ENCODE measurements at places on chromosomes 7 and 10. TPM values are rescaled to one million over a fixed set of nuclear protein-coding genes. Genes with fewer than 3 reads are reported as not detected.
A peak's percentile ranks its signal among the peaks of the same experiment; 100 is the strongest.

COMTD1 gene
- total RNA-seq, result 18.4 TPM

DNA sequence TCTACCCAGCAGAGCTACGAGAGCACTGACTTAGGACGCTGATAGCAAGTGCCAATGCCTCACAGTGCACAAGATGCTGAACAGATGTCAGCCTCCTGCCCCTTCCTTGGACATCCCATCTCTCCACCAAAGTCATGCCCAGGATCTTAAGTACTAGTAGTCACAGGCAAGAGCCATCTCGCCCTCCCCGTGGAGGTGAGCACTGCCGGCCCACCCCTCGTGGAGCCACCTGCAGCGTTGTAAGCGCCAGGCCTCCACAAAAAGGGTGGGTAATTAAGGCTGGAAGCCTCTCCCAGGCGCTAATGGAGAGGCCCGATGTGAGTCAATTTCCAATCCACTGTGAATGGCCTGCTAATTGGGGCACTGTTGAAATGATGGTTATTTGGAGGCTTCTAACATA lies 156.2 kb downstream of the GRID1 start:
- no peak for DNase-seq
- H3K4me3 ChIP-seq, result no peak overlapping the region
- H3K4me1 ChIP-seq, result no peaks in the 10 kb centered on the region
- H3K27me3 ChIP-seq, result peaks cover 16% of the 10 kb centered on the region

SRI gene
- total RNA-seq, result 128 TPM

GRCh38 chr10:97916586-97916985 lies 66.9 kb downstream of the GOLGA7B start:
- peaks cover 9% of the 10 kb centered on the region for H3K4me1 ChIP-seq
- DNase-seq, result no peak
- no peak overlapping the region for H3K4me3 ChIP-seq
- no peaks in the 10 kb centered on the region for H3K36me3 ChIP-seq
- no peak overlapping the region for H3K27ac ChIP-seq

ZNF117 gene
- total RNA-seq, result 63.3 TPM

DNA sequence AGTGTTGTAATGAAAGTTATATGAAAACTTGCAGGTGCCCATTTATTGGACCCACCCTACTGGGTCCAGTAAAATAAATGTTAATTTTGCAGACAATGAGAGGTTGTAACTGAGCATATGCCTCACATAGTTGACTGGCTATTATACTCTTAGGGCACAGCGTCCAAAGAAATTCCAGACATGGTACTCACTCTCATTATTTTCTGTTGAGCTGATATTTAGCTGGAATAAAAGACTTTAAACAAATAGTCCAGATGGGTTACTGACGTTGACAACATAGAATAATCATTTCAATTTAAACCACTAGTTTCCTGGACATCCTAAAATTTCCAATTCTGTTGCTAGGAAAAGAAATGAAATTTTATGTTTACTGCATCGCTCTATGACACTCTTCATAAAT lies 174.5 kb downstream of the ZNF365 start:
- H3K36me3 ChIP-seq, result no peaks in the 10 kb centered on the region
- no peak for DNase-seq
- H3K27me3 ChIP-seq, result peaks cover 9% of the 10 kb centered on the region
- H3K4me3 ChIP-seq, result no peak overlapping the region
- H3K27ac ChIP-seq, result no peak overlapping the region
- H3K4me1 ChIP-seq, result no peaks in the 10 kb centered on the region

NPFFR1 gene
- total RNA-seq, result not detected

DNA sequence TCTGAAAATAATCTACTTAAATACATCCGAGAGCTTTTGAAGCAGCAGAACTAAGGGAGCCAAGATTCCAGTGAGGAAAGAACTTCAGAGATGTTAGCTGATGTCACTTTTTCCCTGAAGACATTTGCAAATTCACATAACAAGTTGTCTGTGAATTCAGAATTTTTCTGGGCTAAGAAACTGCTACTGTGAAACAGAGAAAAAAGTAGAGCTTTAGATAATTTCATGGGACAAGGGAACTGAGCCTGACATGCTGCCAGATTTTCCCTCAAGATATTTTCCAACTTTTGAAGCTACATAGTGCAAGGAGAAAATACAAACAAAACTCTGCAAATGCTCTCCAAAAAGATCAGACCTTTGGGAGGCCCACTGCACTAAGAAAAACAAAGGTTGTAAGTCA lies 484.2 kb downstream of the ANKRD7 start:
- no peaks in the 10 kb centered on the region for H3K27me3 ChIP-seq
- H3K4me1 ChIP-seq, result no peaks in the 10 kb centered on the region
- DNase-seq, result no peak
- no peak overlapping the region for H3K4me3 ChIP-seq

- no peak overlapping the region for H3K4me3 ChIP-seq
- no peaks in the 10 kb centered on the region for H3K4me1 ChIP-seq
- no peak for DNase-seq
- H3K27me3 ChIP-seq, result peaks cover 48% of the 10 kb centered on the region
Observed at GRCh38 chr10:128916383-128916782, 550.7 kb upstream of the MGMT start.

DNA sequence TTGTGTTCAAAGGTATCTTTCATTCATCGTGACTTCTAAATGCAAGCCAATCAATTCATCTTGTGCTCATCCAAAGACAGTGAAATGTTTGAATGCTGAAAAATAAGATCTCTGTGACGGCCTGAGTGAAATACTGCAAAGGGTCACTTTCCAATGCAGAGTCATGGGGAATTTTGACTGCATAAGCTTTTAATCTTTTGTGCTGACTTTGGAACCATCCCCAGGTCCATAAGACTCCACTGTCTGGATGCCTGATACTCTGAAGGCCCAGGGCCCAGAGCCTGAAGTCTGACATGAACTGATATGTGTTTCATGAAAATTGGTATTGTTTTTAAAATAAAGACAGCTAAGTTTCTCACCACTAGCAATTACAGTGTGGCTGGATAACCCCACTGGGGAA lies 39.0 kb downstream of the PPP1R3C start:
- H3K27ac ChIP-seq, result peak overlapping the region; percentile 92
- H3K4me3 ChIP-seq, result no peak overlapping the region
- H3K4me1 ChIP-seq, result peaks cover 62% of the 10 kb centered on the region
- no peak for DNase-seq
- H3K27me3 ChIP-seq, result no peaks in the 10 kb centered on the region

PRTFDC1 gene
- 35.4 TPM for total RNA-seq

- H3K36me3 ChIP-seq, result peaks cover 8% of the 10 kb centered on the region
- no peak overlapping the region for H3K4me3 ChIP-seq
- H3K4me1 ChIP-seq, result peaks cover 2% of the 10 kb centered on the region
- DNase-seq, result no peak
Observed at GRCh38 chr10:95415621-95416031, 124.8 kb upstream of the PDLIM1 start.
